T-helper 22 cell (primary cell): ENCODE measurements at places on chromosomes 6 and 20.

GRCh38 chr6:30130179-30130679 lies 5.7 kb upstream of the TRIM40 start:
- DNase-seq, result no peak

GRCh38 chr20:35883336-35883777 lies 70.9 kb downstream of the SCAND1 start:
- DNase-seq, result no peak

DNA sequence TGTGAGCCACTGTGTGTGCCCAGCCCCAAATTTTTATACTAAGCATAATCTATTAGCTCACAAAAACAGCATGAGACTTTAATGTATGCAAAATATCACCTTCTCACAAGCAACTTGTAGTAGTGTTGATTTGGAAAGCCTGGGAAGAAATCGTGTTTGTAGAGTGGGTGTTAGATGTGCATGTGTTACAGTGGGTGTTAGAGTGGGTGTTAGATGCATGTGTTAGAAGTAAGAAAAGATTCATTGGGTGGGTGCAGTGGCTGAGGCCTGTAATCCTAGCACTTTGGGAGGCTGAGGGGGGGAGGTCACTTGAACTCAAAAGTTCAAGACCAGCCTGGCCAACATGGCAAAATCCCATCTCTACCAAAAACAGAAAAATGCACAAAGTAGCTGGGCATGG lies 6.3 kb upstream of the SCAF8 start:
- DNase-seq, result no peak

GRCh38 chr6:53294095-53294494 lies 54.7 kb downstream of the ELOVL5 start:
- DNase-seq, result no peak

DNA sequence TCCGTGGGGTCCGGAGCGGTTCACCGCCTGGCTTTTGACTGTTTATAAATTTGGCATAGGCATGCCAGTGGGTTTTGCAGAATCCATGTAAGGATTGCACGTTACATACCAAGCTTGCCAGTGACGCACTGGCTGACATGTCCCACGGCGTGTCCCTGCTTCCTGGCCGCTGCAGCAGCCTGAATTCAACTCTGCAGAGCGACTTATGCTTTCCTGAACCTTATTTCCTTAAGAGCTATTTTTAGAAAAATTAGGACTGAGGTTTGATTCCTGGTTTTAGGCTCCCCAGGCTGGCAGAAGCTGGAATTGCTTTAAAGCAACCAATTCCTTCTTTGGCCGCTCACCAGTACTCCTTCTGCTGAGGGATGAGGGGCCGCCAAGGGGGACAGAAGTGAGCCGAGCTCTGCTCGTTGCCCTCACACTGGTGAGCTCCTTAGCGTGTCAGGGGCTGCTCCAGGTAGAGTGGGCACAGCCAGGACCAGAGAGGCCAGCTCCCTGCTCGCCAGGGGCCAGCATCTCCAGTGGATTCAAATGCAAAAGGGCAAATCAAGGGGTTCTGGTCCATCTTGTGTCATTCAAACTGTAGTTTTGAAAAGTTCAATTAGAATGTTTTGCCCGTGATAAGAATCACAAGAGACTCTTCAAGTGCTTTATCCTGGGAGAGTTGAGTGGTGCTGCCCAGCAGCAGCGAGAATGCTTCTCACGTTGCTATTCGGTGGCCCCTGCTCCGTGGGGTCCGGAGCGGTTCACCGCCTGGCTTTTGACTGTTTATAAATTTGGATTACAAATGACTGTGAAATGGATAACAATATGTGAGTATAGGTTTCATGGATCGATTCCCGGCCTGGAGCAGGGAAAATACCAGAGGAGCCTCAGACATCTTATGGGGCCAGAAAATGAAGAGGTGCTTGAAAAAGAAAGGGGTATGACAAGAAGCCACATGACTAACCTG lies 17.5 kb upstream of the IRF4 start:
- no peak for DNase-seq
